ENCODE measurements at places on chromosomes 2 and 18. TPM values are rescaled to one million over a fixed set of nuclear protein-coding genes. Genes with fewer than 3 reads are reported as not detected.
A peak's percentile ranks its signal among the peaks of the same experiment; 100 is the strongest.

SF3B6 gene
- total RNA-seq, result 143 TPM

DNA sequence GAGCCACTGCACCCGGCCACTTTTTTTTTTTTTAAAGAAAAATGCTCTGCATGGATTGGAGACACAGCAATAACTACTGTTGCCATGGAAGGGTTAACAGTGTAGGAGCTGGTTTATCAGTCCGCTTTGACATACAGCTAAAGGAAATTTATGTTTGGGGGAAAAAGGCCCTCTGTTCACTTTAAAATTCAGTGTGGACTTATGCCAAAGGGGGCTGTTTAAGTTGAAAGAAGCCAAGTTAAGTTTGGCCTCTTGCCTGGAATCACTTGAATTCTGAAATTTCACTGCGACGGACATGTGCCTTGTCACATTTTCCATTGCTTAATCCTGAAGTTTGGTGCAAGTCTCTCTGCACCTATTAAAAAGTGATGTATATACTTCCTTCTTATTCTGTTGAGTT, 3.1 kb downstream of the KCNE4 start:
- no peak overlapping the region for H3K4me3 ChIP-seq
- DNase-seq, result no peak
- H3K27ac ChIP-seq, result no peak overlapping the region
- H3K4me1 ChIP-seq, result no peaks in the 10 kb centered on the region

DNA sequence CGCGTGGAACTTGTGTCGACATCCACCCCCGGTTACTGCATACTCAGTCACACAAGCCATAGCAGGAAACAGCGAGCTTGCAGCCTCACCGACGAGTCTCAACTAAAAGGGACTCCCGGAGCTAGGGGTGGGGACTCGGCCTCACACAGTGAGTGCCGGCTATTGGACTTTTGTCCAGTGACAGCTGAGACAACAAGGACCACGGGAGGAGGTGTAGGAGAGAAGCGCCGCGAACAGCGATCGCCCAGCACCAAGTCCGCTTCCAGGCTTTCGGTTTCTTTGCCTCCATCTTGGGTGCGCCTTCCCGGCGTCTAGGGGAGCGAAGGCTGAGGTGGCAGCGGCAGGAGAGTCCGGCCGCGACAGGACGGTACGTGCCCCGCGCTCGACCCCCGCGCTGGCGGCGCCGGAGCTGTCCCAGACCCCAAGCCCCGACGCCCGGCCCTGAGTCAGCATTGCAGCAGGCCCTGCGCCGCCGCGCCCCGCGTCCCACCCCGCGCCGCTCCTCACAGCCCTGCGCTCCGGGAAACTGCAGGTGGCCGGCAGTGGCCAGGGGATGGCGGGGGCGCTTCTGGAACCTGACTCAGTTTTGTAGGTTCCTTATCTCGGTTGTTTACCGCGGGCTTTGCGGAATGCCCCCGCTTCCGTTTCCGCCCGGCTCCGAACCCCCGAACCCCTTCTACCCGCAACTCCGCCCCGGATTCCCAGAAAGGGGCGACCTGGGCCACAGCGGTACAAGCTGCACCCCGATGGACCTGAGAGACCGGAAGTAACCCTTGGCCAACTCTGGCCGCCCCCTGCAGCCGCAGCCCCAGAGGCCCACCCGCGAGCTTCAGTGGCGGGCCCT, at the start of gene CFLAR:
CFLAR (plus strand) TSS at position 50 of the 844 bp plus-strand sequence. CDS start 13,702 bp downstream, outside the sequence.
- peak within 1 kb of the TSS; percentile 96 for H3K4me3 ChIP-seq
- H3K4me1 ChIP-seq, result peaks cover 32% of the 10 kb centered on the region
- peak; percentile 96 for DNase-seq
- H3K27ac ChIP-seq, result peak within 1 kb of the TSS; percentile 97

DNA sequence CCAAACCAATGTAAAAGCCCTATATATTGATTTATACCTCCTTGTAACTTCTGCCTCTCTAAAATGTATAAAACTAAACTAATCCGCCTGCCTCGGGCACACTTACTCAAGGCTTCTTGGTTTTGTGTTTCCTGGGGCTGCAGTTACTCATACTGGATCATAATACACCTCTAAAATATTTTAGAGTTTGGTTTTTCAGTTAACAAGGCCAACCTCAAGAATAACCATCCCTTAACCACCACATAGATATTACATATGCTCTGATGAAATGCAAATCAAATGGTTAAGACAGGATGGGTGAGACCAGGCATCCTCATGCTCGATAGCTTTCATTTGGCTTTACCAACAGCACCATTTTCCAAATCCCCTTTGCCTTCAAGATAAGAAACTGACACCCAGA, 46.4 kb downstream of the UXS1 start:
- peaks cover 35% of the 10 kb centered on the region for H3K4me1 ChIP-seq
- no peaks in the 10 kb centered on the region for H3K27me3 ChIP-seq
- peak overlapping the region; percentile 72 for H3K27ac ChIP-seq
- H3K4me3 ChIP-seq, result no peak overlapping the region
- DNase-seq, result no peak
- peaks cover 65% of the 10 kb centered on the region for H3K36me3 ChIP-seq

GRCh38 chr2:191245869-191246531, 796 bp downstream of the MYO1B start:
- no peaks in the 10 kb centered on the region for H3K36me3 ChIP-seq
- H3K4me1 ChIP-seq, result peaks cover 17% of the 10 kb centered on the region
- peaks cover 18% of the 10 kb centered on the region for H3K27me3 ChIP-seq
- DNase-seq, result peak; percentile 80

- H3K36me3 ChIP-seq, result peaks cover 54% of the 10 kb centered on the region
- H3K27ac ChIP-seq, result peak overlapping the region; percentile 48
- H3K4me3 ChIP-seq, result peak overlapping the region; percentile 9
- H3K27me3 ChIP-seq, result no peaks in the 10 kb centered on the region
- H3K4me1 ChIP-seq, result peaks cover 45% of the 10 kb centered on the region
Measured at GRCh38 chr18:63410792-63411191, 11.5 kb downstream of the VPS4B start.

DNA sequence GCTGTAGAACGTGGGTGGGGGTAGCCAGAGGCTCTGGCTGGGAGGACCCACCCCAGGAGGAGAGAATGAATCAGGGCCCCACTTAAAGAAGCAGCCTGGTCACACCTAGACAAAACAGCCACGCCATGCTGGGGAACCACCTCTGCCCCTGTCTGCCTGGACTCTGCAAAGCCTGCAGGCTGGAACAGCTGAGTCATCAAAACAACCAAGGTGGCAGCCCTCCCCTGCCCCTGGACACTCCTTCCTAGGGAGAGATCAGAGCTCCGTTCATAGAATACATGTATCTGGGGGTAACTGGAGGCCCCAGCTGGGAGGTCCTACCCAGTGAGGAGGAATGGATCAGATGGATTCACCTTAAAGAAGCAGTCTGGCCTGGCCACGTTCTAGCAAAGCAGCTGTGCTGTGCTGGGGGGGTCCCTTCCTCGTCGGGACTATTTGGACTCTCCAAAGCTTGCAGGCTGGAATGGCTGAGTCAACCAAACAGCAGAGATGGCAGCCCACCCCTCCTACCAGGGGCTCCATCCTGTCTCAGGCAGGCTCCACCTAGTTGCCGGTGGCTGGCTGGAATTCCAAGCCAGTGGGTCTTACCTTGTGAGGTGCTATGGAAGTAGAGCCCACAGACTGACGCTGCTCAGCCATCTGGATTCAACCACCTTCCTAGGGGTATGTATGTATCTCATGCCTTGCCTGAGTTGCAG, 50.5 kb upstream of the NT5C1B start:
- H3K36me3 ChIP-seq, result peaks cover under 1% of the 10 kb centered on the region
- no peaks in the 10 kb centered on the region for H3K27me3 ChIP-seq
- no peaks in the 10 kb centered on the region for H3K4me1 ChIP-seq
- no peak overlapping the region for H3K4me3 ChIP-seq
- DNase-seq, result no peak

AMER3 gene
- not detected for total RNA-seq

DNA sequence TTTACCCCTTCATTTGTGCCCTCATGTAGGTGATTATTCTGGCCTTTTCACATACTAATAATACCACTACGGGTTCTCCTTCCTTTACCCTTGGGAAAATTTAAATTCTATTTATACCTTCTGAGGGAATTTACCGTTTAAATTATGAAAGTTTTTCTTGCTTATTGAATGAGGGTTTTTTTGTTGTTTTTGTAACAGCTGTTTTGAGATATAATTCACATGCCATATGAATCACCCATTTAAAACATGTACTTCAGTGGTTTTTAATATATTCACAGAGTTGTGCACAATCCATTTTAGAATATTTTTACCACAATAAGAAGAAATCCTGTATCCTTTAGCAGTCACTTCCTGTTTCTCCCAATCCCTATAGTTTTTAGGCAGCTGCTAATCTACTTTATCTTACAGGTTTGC, 54.7 kb downstream of the EML4 start:
- H3K27me3 ChIP-seq, result no peaks in the 10 kb centered on the region
- peaks cover 14% of the 10 kb centered on the region for H3K36me3 ChIP-seq
- H3K4me1 ChIP-seq, result peaks cover 27% of the 10 kb centered on the region

GRCh38 chr2:12718015-12718671, 1.4 kb downstream of the TRIB2 start:
- peak overlapping the region; percentile 90 for H3K4me3 ChIP-seq
- H3K4me1 ChIP-seq, result peaks cover 64% of the 10 kb centered on the region
- peak; percentile 79 for DNase-seq
- H3K27me3 ChIP-seq, result peaks cover 5% of the 10 kb centered on the region
- H3K36me3 ChIP-seq, result peaks cover 11% of the 10 kb centered on the region
- H3K27ac ChIP-seq, result peak overlapping the region; percentile 88

Data from activated CD4-positive, alpha-beta T cell treated with anti-CD3 and anti-CD28 coated beads, Interleukin-2, amount 10 ng/mL, durations not matched to agents 24 days and 14 days (primary cell).